ENCODE measurements at places on chromosomes 16 and 17. TPM values are rescaled to one million over a fixed set of nuclear protein-coding genes. Genes with fewer than 3 reads are reported as not detected.

Gene OR1E2
- not detected for total RNA-seq

Gene SULT1A2
- total RNA-seq, result 1.1 TPM

Gene RAMP2
- total RNA-seq, result 55.7 TPM

Gene NPIPA8
- 4.8 TPM for total RNA-seq

Gene CDH15
- 0.31 TPM for total RNA-seq

Gene BAHCC1
- total RNA-seq, result 20.5 TPM

Gene CACNG1
- total RNA-seq, result not detected

GRCh38 chr16:51442141-51442870 is 291.2 kb upstream of the SALL1 start:
- H3K4me3 ChIP-seq, result no peak overlapping the region
- no peak overlapping the region for H3K27ac ChIP-seq
- no peaks in the 10 kb centered on the region for H3K4me1 ChIP-seq
- DNase-seq, result no peak

- no peak overlapping the region for H3K27ac ChIP-seq
- DNase-seq, result no peak
- H3K4me1 ChIP-seq, result no peaks in the 10 kb centered on the region
- H3K27me3 ChIP-seq, result no peaks in the 10 kb centered on the region
- no peaks in the 10 kb centered on the region for H3K36me3 ChIP-seq
These were observed 10.5 kb downstream of the RPS6KB1 start for GRCh38 chr17:59903455-59903854.

- H3K27ac ChIP-seq, result no peak overlapping the region
- DNase-seq, result no peak
- no peaks in the 10 kb centered on the region for H3K4me1 ChIP-seq
- H3K4me3 ChIP-seq, result no peak overlapping the region
These were observed 125.4 kb downstream of the MRTFB start for GRCh38 chr16:14196539-14196938.

DNA sequence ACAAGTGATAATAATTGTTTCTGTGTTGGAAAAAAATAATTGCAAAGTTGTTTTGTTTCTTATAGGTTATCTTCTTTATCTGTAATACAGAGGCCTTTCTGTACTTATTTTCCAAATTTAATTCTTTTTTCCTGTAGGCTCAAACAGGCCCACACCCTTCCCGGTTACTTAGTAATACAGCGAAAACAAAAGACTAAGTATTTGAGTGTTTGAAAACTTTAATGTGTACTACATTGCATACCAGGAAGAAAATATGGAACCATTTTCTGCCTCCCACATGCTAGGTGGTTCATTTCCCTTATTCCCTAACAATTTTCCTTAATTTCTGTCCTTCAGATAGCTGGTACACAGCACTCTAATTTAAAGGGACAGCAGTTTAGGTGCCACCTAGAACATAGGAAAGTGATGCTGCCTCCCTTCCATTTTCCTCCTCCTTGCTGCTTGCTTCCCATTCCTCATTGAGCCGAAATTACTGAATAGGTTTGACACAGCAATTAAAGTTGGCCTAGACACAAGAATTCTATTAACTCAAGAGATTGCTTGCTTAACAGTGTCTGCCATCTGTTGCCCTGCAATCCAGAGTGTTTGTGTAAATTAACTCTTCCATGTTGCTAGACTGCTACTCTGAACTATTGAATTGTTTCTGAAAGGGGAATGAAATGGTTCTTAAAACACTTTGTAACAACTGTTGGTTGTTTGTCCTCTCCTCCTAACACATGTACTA is 24.2 kb downstream of the CYB5B start:
- H3K4me3 ChIP-seq, result no peak overlapping the region
- DNase-seq, result no peak
- peaks cover 2% of the 10 kb centered on the region for H3K4me1 ChIP-seq
- H3K27me3 ChIP-seq, result no peaks in the 10 kb centered on the region
- no peaks in the 10 kb centered on the region for H3K36me3 ChIP-seq

GRCh38 chr17:14318918-14319205 is 18.0 kb downstream of the HS3ST3B1 start:
- H3K4me3 ChIP-seq, result no peak overlapping the region
- no peak for DNase-seq
- no peaks in the 10 kb centered on the region for H3K4me1 ChIP-seq
- no peaks in the 10 kb centered on the region for H3K36me3 ChIP-seq

- H3K27me3 ChIP-seq, result no peaks in the 10 kb centered on the region
- no peak overlapping the region for H3K27ac ChIP-seq
- H3K4me1 ChIP-seq, result no peaks in the 10 kb centered on the region
- DNase-seq, result no peak
These were observed 394.3 kb downstream of the CDH13 start for GRCh38 chr16:83021045-83021444.

DNA sequence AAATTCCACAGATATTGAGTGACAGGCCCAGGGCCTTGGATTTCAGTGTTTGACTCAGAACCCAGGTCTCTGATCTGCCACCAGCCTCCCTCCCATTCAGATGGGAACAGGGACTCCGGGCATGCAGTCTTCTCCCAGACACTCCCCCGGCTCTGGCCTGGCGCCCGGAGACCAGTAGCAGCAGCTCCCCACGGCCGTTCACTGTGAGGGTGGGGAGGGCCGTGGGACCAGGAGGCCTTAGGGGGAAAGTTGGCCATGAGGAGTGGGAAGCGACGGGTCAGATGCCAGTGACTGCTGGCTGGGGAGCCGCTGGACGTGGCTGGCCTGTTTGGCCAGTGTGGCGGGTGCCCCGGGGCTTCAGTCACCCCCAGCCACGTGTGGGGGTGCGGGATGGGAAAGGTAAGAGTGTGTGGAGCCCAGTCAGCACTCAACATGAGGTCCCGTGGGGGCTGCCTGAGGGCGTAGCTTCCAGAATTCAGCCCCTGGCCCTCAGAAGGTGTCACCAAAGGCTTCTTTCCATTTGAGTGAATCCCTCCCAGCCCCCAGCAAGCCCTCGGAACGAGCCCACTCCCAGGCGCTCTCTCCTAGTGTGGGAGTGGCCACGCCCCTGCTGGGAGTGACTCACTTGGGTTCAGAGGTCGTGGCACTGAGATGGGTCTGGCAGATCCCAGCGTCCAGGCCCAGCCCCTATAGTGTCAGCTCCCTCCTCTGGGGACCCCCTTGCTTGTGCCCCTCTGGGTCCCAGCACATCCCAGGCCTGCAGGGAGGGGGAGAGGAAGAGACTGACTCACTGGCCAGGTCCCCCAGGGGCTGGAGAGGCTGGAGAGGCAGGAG is 309.4 kb downstream of the SEC14L1 start:
- peak; percentile 81 for DNase-seq
- no peaks in the 10 kb centered on the region for H3K36me3 ChIP-seq
- peak overlapping the region; percentile 63 for H3K27ac ChIP-seq
- H3K27me3 ChIP-seq, result no peaks in the 10 kb centered on the region

GRCh38 chr17:2935632-2936031 is 127.8 kb downstream of the OR1D5 start:
- H3K27ac ChIP-seq, result no peak overlapping the region
- no peaks in the 10 kb centered on the region for H3K4me1 ChIP-seq
- H3K4me3 ChIP-seq, result no peak overlapping the region
- H3K36me3 ChIP-seq, result no peaks in the 10 kb centered on the region

- peaks cover 15% of the 10 kb centered on the region for H3K4me1 ChIP-seq
- H3K27ac ChIP-seq, result peak within 1 kb of the TSS; percentile 94
- no peaks in the 10 kb centered on the region for H3K27me3 ChIP-seq
- DNase-seq, result peak; percentile 77
- peaks cover 2% of the 10 kb centered on the region for H3K36me3 ChIP-seq
These were observed at the start of gene ORAI3 for GRCh38 chr16:30948667-30949649. Gene ORAI3 (plus strand): TSS chr16:30949068. CDS start chr16:30949290, 222 bp downstream.

GRCh38 chr17:42065201-42065600 is 14.8 kb upstream of the C17orf113 start:
- H3K27ac ChIP-seq, result no peak overlapping the region
- H3K4me1 ChIP-seq, result no peaks in the 10 kb centered on the region
- no peaks in the 10 kb centered on the region for H3K36me3 ChIP-seq
- H3K4me3 ChIP-seq, result no peak overlapping the region
- DNase-seq, result no peak

DNA sequence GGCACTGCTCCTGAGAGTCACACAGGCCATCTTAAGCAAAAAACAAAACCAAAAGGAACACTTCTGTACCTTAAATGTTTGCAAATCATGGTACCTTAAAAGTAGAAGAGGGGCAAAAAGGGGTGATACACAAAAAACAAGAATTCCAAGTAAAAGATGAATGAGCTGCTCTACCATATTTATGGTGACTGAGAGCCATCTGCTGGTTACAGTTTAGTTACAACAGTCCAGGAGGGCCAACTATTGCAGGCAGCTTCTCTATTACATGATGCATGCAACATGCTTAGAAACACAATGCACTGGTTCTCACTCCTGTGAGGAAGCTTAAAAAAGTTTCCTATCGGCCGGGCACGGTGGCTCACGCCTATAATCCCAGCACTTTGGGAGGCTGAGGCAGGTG is 53.5 kb downstream of the STX8 start:
- no peaks in the 10 kb centered on the region for H3K36me3 ChIP-seq
- no peak overlapping the region for H3K27ac ChIP-seq
- no peak for DNase-seq
- H3K4me3 ChIP-seq, result no peak overlapping the region

DNA sequence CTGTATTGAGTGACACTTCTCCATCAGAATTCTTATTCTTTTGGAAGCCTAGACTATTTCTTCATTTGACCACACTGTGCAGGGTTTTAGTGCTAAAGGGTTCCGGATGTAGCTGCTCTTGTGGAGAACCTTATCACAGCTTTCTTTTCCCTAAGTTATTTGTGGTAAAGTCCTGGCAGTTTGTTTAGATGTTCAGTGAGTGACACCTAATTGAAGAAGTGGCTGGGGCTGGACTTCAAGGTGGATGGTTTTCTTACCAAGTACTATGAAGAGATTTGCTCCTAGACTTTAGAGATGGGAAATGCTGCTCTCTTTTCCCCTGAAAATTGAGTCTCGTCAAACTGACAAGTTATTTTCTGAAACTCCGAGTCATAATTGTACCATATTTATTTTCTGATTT is 144.0 kb upstream of the TBX2 start:
- H3K36me3 ChIP-seq, result no peaks in the 10 kb centered on the region
- H3K4me3 ChIP-seq, result no peak overlapping the region
- peaks cover 8% of the 10 kb centered on the region for H3K4me1 ChIP-seq

- H3K27me3 ChIP-seq, result no peaks in the 10 kb centered on the region
- H3K4me3 ChIP-seq, result no peak overlapping the region
- DNase-seq, result no peak
- H3K27ac ChIP-seq, result no peak overlapping the region
- H3K36me3 ChIP-seq, result no peaks in the 10 kb centered on the region
- H3K4me1 ChIP-seq, result no peaks in the 10 kb centered on the region
These were observed 197.1 kb downstream of the KCNJ2 start for GRCh38 chr17:70366386-70366785.

- H3K4me1 ChIP-seq, result no peaks in the 10 kb centered on the region
- no peaks in the 10 kb centered on the region for H3K27me3 ChIP-seq
- no peak overlapping the region for H3K27ac ChIP-seq
- no peak overlapping the region for H3K4me3 ChIP-seq
- H3K36me3 ChIP-seq, result no peaks in the 10 kb centered on the region
These were observed 34.9 kb upstream of the CACNG5 start for GRCh38 chr17:66799849-66800537.

- no peak for DNase-seq
- no peaks in the 10 kb centered on the region for H3K4me1 ChIP-seq
- no peaks in the 10 kb centered on the region for H3K36me3 ChIP-seq
- H3K4me3 ChIP-seq, result no peak overlapping the region
These were observed 68.3 kb upstream of the ALOX12 start for GRCh38 chr17:6927290-6928126.

DNA sequence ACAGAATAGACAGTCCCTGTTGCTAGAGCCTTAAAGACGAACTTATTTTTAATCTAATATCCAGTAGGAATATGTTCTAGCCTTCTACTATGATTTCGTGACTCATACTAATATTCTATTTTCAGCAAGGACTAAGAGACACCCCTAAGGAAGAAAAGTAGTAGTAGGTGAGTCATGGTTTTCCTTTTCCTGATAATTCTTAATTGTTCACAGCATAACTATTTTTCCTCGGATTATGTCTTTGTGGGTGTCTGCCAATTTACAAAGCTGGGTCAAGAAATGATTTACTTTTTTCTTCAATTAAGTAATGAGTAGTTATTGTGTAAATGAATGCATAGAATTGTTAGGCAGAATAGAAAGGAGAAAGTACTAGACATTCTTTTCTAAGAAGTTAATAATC is 292.2 kb downstream of the TOX3 start:
- no peak overlapping the region for H3K4me3 ChIP-seq
- H3K27ac ChIP-seq, result no peak overlapping the region
- H3K4me1 ChIP-seq, result no peaks in the 10 kb centered on the region
- no peaks in the 10 kb centered on the region for H3K27me3 ChIP-seq
- no peaks in the 10 kb centered on the region for H3K36me3 ChIP-seq
- no peak for DNase-seq
